Femur (tissue), 1 donor: ENCODE measurements at places on chromosomes 12 and 14.
A peak's percentile ranks its signal among the peaks of the same experiment; 100 is the strongest.

- DNase-seq = peak; percentile 5
Observed at GRCh38 chr12:131287015-131287937, 333.6 kb downstream of the ADGRD1 start.

- DNase-seq = peak; percentile 85
Observed at GRCh38 chr12:104669089-104669721, 212.5 kb downstream of the CHST11 start.

DNA sequence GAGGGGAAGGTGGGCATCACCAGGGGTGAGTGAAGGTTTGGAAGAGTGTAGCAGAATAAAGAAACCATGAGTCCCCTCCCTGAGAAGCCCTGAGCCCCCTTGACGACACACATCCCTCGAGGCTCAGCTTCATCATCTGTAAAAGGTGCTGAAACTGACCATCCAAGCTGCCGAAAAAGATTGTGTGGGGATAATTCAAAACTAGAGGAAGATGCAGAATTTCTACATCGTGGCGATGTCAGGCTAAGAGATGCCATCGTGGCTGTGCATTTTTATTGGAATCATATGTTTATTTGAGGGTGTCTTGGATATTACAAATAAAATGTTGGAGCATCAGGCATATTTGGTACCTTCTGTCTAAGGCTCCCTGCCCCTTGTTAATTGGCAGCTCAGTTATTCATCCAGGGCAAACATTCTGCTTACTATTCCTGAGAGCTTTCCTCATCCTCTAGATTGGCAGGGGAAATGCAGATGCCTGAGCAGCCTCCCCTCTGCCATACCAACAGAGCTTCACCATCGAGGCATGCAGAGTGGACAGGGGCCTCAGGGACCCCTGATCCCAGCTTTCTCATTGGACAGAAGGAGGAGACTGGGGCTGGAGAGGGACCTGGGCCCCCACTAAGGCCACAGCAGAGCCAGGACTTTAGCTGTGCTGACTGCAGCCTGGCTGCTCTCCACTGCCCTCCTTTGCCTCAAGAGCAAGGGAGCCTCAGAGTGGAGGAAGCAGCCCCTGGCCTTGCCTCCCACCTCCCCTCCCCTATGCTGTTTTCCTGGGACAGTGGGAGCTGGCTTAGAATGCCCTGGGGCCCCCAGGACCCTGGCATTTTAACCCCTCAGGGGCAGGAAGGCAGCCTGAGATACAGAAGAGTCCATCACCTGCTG is 7.0 kb downstream of the SERPINA1 start:
- no peak for DNase-seq

DNA sequence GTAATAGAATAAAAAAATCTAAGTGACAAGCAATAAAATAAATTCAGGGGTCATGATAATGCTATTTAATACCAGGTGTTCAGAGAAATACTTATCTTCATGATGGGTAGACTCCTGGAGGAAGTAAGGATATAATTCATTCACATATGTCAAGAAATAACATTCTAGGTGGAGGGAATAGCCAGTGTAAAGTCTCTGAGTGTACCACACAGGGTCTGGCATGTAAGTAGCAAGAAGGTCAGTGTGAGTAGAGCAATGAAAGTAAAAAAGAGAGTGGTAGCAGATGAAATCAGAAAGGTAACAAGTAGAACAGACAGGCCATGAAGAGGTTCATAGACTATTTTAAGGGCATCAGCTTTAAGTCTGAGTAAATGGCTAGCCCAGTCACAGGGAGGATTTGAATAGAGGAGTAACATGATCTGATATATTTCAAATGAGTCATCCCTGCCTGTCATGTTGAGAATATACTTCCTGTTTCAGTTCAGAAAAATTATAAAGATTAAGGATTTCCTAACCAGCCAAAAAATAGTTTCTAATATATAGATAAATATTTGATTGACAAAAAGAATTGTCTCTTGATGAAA is 519.9 kb downstream of the C12orf50 start:
- no peak for DNase-seq

DNA sequence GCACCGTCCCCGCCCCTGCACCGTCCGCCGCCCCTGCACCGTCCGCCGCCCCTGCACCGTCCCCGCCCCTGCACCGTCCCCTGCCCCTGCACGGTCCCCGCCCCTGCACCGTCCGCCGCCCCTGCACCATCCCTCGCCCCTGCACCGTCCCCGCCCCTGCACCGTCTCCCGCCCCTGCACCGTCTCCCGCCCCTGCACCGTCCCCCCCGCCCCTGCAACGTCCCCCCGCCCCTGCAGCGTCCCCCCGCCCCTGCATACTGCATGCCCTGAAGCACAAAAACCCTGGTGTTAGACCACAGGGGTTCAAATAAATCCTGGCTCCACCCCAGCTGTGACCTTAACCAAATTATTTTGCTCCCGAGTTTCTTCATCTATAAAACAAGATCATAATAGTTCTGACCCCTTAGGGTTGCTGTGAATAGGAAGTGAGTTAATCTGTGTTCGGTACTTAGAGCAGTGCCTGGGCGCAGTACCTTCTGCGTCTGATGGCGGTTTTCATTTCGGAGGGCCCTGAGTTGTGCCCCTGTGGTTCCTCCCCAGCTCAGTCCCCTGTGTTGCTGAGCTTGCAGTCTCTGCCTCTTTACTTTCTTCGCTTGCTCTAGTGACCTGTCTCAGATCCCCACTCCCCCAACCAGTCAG is 38.1 kb downstream of the ESRRB start:
- DNase-seq = no peak

DNA sequence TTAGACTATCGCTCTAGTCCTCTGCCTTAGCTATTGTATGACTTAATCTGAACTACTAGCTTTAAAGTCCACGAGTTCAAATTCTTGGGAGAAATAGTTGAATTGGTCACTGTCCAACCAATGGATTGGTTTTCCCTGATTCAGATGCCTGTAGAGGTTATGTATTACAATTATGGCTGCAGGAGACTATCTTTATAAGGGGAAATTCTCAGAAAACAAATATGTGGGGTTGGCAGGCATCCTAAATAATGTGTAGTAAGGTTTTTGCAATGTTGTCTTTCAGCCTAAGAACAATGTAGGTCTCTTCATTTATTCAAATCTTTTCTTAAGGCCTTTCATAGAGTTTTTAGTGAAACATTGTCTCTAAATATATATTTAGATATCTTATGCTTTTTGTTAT is 26.9 kb downstream of the MYRFL start:
- DNase-seq = no peak

GRCh38 chr14:75411214-75411540 is 16.6 kb upstream of the JDP2 start:
- DNase-seq = no peak

DNA sequence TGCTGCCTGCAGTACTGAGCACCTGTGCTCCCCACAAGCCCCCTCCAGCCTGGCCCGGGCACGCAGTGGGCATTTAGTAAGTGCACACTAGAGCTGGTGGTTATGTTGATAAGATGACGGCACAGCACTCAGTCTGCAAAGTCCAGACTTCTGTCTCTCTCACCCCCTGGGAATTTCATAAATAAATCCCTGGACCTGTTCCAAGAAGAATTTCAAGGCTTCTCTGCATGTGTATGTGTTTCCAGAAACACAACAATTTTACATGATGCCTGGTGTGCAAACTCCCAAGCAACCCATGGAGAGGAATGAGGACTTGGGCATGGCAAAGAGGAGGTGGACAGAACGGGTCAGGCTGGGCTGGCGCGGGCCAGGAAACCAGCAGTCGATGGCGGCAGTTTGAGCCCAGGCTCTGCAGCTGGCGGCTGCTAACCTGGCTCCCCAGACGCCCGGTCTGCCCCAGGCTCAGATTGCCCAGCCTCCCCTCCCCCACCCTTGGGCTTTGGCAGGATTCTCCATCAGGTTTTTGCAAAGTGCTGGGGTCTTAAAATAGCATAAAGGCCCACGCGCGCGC is 10.4 kb upstream of the ACVR1B start:
- no peak for DNase-seq

- DNase-seq = no peak
Observed at GRCh38 chr12:18400186-18400585, 138.9 kb downstream of the PIK3C2G start.

GRCh38 chr14:54909817-54910558 is 7.4 kb upstream of the GCH1 start:
- no peak for DNase-seq

- no peak for DNase-seq
Observed at GRCh38 chr14:56199982-56200577, 81.9 kb downstream of the PELI2 start.
